ENCODE measurements at places on chromosomes 11 and 22. TPM values are rescaled to one million over a fixed set of nuclear protein-coding genes. Genes with fewer than 3 reads are reported as not detected.

GRCh38 chr22:17665854-17666253 is 27.3 kb downstream of the BCL2L13 start:
- DNase-seq: no peak

- no peak for DNase-seq
These were observed 91.1 kb downstream of the ETS1 start for GRCh38 chr11:128496249-128496648.

DNA sequence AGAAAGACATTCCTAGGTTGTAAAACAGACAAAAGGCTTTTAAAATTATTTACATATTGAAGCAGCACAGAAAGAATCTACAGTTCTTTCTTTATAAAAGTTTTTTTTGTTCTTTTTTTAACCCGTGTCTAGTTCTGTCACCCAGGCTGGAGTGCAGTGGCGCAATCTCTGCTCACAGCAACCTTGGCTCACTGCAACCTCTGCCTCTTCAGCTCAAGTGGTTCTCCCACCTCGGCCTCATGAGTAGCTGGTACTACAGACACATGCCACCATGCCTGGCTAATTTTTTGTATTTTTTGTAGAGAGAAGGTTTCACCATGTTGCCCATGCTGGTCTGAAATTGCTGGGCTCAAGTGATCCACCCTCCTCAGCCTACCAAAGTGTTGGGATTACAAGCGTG is 3.8 kb upstream of the INCENP start:
- DNase-seq: no peak

PSMA1 gene
- 130 TPM for polyA plus RNA-seq

GRCh38 chr11:125903711-125904659 is at the start of gene DDX25:
Gene DDX25 (plus strand): TSS chr11:125904508. CDS start chr11:125904518, 10 bp downstream.
- DNase-seq: no peak

DNA sequence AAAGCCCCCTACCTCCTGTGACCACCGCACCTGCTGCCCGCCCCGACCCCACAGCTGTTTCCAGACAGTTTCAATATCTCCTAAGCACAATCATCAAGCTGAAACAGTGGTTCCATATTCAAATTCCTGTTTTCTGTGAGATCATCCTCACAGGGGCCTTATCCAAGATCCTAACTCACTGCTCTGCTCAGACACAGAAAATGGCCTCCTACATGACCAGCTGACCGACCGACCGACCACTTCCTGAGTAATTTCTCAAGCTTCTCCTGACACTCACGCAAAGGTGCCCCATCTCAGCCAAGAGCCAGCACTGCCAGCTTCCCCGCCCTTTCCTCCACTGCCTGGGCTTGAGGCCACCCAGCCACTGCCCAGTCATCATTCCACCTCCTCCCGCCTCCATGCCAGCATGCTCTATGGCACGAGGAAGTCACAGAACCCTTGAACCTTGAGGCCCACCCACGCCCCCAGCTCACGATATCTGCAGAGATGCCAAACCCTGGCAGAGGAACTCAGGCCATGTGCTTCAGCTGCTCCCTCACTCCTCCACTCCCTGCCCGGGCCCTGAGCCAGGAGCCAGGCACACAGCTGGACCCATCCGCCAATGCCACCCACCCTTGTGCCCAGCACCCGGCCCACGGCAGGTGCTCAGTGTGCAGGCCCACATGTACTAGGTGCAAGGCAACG is 14.0 kb downstream of the KIAA0930 start:
- no peak for DNase-seq

RAC2 gene
- polyA plus RNA-seq: 783 TPM

- no peak for DNase-seq
These were observed 216.2 kb upstream of the ARHGAP20 start for GRCh38 chr11:110928391-110928790.

PDHX gene
- polyA plus RNA-seq: 19.3 TPM

DNA sequence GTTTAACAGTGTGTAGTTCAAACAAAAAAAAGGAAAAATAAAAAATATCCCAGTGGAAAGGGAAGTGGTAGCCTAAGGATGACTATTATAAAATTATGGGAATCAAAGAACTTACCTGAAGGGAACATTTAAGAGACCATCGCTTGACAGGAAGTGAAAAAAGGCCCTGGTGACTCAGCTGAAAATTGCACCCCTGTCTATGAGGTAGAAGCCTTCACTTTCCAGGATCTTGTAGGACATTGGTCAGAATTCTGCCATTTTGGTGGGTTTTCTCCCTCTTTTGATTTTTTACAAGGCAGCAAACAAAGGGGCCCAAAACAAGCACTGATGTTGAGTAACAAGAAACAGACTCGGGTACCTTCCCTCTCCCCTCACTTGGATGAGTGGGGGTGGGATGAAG is 15.6 kb downstream of the DDX17 start:
- DNase-seq: no peak

- DNase-seq: no peak
These were observed 1.7 kb downstream of the C11orf91 start for GRCh38 chr11:33698921-33699320.

DNA sequence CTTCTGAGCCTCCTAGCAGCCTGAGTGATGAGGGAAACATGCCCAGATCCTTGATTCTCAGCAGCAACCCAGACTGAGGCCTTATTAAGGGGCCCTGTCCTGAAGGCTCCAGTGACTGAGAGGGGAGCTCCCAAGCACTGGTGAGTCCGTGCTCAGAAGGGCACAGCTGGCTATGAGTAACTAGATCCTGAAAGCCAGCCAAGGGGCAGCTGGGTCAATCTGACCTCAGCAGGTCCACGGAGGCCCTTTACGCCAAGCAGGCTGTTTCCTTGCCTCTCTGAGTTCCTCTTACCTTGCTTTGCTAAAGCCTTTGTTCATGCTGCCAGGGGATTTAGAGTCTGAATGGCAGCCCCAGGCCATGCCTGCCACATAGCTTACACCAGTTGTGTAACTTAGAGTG is 19.3 kb upstream of the MIEF1 start:
- DNase-seq: no peak

- DNase-seq: no peak
These were observed 17.4 kb downstream of the LRRC32 start for GRCh38 chr11:76653012-76653673.

- DNase-seq: no peak
These were observed 57.9 kb upstream of the NUP160 start for GRCh38 chr11:47906066-47906465.

HTR3B gene
- polyA plus RNA-seq: not detected

Measured in naive B cell (primary cell).